ENCODE measurements at places on chromosomes 13 and 19.

GRCh38 chr13:113466383-113466782 lies 13.1 kb upstream of the ADPRHL1 start:
- no peak for DNase-seq
- H3K4me1 ChIP-seq = no peaks in the 10 kb centered on the region
- H3K36me3 ChIP-seq = no peaks in the 10 kb centered on the region
- H3K4me3 ChIP-seq = no peak overlapping the region
- no peak overlapping the region for H3K27ac ChIP-seq

DNA sequence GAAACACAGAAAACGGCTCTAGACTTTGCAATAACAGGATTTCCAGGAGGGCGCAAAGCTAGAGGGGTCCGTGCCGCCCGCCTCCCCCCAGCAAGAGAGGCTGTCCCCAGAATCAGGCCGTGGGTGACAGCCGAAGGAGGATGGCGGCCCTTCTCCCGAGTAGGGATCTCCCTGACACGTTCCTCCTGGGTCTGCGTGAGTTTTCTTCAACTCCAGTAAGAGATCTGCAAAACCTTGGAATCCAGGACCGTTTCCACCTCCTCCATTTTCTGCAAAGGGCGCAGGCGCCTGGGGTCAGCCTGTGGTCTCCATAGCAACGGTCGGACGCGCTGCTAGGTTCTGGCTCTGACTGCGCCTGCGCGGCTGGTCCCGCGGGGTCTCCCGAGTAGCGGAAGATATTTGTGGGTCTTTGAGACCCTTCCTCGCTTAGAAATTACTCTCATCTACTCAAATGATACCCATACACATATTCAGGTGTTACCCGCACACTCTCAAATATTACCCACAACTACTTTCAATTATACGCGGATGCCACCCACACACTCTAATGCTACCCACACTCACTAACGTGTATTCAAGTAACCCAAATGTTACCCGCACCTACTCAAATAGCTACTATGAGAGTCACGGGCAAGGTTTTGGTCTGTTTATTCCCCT lies 2.1 kb downstream of the PNMA8C start:
- no peak for DNase-seq
- peaks cover 23% of the 10 kb centered on the region for H3K27me3 ChIP-seq
- no peak overlapping the region for H3K4me3 ChIP-seq
- no peaks in the 10 kb centered on the region for H3K36me3 ChIP-seq

DNA sequence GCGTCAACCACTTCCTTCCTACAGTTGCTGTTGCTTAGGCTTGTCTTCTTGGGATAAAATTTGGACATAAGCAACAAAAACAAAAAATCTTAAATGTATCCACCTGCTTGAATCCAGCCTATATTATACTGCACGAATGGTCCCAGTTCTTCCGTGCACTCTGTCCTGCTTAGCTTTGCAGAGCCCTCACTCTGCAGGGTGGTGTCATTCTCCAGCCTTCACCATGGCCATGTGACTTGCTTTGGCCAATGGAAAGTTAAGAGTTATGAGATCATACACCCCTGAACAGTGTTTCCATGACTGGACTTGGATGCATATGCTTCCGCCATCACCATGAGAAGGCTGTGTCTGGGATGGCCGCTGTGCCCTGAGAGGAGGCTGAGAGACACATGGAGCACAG lies 27.4 kb upstream of the SACS start:
- no peak for DNase-seq
- H3K27me3 ChIP-seq = no peaks in the 10 kb centered on the region
- no peak overlapping the region for H3K4me3 ChIP-seq

DNA sequence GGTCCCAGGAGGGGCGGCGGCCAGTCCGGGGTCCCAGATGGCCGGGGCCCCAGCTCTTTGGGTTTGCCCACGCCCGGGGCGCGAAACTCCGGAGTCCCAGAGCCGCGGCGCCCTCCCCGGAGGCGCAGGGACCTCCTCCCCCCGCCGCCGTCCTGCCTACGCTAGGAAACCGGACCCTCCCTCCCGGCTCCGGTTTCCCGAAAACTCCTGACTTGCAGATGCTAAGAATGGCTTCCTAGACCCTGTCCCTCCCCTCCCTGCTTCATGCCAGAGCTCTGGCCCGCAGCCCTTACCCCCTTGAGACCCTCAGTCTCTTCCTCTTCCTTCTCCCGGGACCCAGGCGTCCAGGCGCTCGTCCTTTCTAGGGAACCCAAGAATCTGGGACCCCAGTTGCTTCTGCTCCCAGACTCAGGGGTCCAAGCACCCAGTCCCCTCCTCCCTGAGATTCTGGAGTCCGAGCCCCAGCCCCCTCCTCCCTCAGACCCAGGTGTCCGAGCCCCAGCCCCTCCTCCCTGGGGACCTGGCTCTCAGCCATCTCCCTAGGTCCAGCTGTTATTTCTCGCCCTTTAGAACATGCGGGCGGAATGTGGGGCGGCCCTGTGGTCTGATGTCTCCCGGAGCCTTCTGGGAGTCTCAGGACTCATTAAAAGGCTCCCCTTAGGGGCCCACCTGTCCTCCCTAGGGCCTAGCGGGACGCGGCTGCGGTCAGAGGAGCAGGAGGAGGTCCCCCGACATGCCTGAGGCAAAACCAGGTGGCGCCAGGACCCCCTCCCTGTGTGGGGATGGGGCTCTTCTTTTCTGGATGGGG lies at the start of gene MYBPC2:
MYBPC2 (plus strand) TSS at position 672 of the 808 bp plus-strand sequence; CDS start at position 734, 62 bp downstream.
- H3K27me3 ChIP-seq = peaks cover 8% of the 10 kb centered on the region
- peak within 1 kb of the TSS; percentile 35 for H3K27ac ChIP-seq
- peak within 1 kb of the TSS; percentile 44 for H3K4me3 ChIP-seq
- peaks cover 13% of the 10 kb centered on the region for H3K4me1 ChIP-seq
- no peaks in the 10 kb centered on the region for H3K36me3 ChIP-seq

DNA sequence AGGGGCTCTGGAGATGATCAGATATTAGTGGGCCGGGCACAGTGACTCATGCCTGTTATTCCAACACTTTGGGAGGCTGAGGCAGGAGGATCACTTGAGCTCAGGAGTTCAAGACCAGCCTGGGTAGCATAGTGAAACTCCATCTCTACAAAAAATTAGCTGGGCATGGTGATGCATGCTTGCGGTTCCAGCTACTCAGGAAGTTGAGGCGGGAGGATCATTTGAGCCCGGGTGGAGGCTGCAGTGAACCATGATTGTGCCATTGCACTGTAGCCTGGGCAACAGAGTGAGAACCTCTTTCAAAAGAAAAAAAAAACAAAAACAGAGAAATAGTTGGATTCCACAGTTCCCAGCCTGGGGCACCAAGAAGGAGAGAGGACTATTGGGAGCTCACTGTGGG lies 17.9 kb upstream of the SHFL start:
- no peaks in the 10 kb centered on the region for H3K27me3 ChIP-seq
- no peaks in the 10 kb centered on the region for H3K36me3 ChIP-seq
- no peak overlapping the region for H3K27ac ChIP-seq

GRCh38 chr19:11401808-11402543 lies 17.1 kb downstream of the RGL3 start:
- no peak overlapping the region for H3K27ac ChIP-seq
- H3K36me3 ChIP-seq = no peaks in the 10 kb centered on the region
- no peaks in the 10 kb centered on the region for H3K4me1 ChIP-seq

GRCh38 chr13:46382224-46382623 lies 4.8 kb downstream of the RUBCNL start:
- no peaks in the 10 kb centered on the region for H3K36me3 ChIP-seq
- peaks cover 6% of the 10 kb centered on the region for H3K27me3 ChIP-seq
- H3K27ac ChIP-seq = no peak overlapping the region

- no peaks in the 10 kb centered on the region for H3K27me3 ChIP-seq
- H3K4me3 ChIP-seq = no peak overlapping the region
- peaks cover 5% of the 10 kb centered on the region for H3K4me1 ChIP-seq
- DNase-seq = no peak
- H3K36me3 ChIP-seq = peaks cover 6% of the 10 kb centered on the region
These were observed 1.1 kb downstream of the ZNF570 start for GRCh38 chr19:37470216-37470615.

DNA sequence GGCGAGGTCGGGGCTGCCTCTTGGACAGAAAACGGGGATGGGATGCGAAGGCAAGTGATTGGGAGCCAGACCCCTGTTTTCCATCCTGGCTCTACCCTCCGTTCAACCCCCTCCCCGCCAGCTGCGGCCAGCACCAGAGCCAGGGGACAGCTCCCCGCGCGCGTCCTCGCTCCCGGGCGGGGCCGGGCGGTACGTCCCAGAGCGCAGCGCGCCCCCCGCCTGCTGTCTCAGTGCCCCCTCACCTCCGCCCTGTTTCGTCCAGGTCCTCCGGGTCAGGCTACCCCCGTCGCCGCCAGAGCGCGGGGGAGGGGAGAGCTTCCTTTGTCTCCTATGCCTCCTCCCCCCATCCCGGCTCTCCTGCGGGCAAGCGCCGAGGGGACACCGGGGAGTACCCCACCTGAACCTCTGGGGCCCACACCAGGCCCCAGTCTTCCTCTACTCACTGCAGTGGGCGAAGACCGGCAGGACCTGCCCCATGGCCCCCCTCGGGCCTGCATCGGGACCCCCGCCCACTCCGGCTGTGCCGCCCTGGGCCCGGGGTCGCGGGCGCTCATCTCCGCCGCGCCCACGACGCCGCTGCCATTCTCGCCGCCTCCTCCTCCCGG lies 396 bp downstream of the RTN2 start:
- no peaks in the 10 kb centered on the region for H3K36me3 ChIP-seq
- H3K4me3 ChIP-seq = peak overlapping the region; percentile 71
- DNase-seq = no peak
- H3K27me3 ChIP-seq = peaks cover 10% of the 10 kb centered on the region

DNA sequence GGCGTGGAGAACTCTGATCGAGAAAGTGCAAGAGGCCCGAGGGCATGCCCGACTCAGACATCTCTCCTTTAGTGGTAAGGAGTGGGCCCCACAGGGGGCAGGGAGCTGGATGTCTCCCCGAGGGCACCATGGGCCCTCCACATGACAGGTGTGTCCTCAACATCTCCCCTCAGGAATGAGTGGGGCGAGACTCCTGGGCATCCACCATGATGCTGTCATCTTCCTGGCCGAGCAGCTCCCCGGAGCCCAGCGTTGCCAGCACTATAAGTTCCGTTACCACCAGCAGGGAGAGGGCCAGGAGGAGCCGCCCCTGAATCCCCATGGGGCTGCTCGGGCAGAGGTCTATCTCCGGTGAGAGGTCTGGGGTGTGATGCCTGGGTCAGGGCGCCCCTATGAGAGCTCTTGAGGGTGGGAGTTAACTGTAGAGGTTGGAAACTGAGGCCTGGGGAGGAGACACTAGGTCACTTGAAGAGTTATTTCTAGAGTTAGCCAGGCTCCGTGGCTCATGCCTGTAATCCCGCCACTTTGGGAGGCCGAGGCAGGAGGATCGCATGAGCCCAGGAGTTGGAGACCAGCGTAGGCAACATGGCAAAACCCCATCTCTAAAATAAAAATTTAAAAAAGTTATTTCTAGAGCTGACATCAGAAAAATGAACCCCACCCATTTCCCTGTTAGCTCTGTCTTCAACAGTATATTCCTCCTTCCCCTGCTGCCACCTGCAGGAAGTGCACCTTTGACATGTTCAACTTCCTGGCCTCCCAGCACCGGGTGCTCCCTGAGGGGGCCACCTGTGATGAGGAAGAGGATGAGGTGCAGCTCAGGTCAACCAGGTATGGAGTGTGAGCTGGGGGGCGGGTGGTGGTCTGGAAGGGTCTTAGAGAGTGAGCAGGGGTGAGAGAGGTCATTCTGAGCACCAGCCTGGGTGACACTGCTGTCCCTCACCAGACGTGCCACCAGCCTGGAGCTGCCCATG lies 5.1 kb downstream of the IGFLR1 start:
- no peak for DNase-seq
- no peak overlapping the region for H3K27ac ChIP-seq
- no peaks in the 10 kb centered on the region for H3K27me3 ChIP-seq
- H3K4me3 ChIP-seq = no peak overlapping the region
- peaks cover 44% of the 10 kb centered on the region for H3K36me3 ChIP-seq

- no peak for DNase-seq
- no peak overlapping the region for H3K4me3 ChIP-seq
- no peak overlapping the region for H3K27ac ChIP-seq
- no peaks in the 10 kb centered on the region for H3K27me3 ChIP-seq
These were observed 22.2 kb upstream of the ZNF100 start for GRCh38 chr19:21789466-21790085.

GRCh38 chr19:48249502-48250014 lies 6.2 kb downstream of the CARD8 start:
- H3K27ac ChIP-seq = peak overlapping the region; percentile 79
- DNase-seq = peak; percentile 62
- H3K4me3 ChIP-seq = peak overlapping the region; percentile 45
- peaks cover 37% of the 10 kb centered on the region for H3K4me1 ChIP-seq

GRCh38 chr19:16143399-16144215 lies at the start of gene HSH2D:
Gene HSH2D, plus strand, starts transcription at chr19:16143685. Its CDS starts 5,066 bp downstream, at chr19:16148751.
- DNase-seq = peak; percentile 48
- H3K4me1 ChIP-seq = peaks cover 4% of the 10 kb centered on the region
- no peaks in the 10 kb centered on the region for H3K27me3 ChIP-seq
- peak within 1 kb of the TSS; percentile 65 for H3K4me3 ChIP-seq
- peaks cover 4% of the 10 kb centered on the region for H3K36me3 ChIP-seq

DNA sequence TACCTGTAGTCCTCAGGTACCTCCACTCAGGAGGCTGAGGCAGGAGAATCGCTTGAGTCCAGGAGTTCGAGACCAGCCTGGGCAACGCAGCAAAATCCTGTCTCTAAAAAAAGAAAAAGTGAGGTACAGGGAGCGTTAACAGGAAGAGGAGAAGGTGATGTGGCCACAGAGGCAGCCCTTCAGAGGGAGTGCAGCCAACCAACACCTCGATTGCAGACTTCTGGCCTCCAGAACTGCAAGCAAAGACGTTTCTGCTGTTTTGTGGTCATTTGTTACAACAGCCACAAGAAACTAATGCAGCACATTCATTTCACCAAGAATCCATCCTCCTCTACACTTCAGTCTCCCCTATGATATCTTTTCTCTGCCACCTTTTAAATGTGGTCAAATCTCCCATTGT lies 145.2 kb downstream of the USP12 start:
- no peak overlapping the region for H3K27ac ChIP-seq
- no peaks in the 10 kb centered on the region for H3K4me1 ChIP-seq
- no peaks in the 10 kb centered on the region for H3K36me3 ChIP-seq

DNA sequence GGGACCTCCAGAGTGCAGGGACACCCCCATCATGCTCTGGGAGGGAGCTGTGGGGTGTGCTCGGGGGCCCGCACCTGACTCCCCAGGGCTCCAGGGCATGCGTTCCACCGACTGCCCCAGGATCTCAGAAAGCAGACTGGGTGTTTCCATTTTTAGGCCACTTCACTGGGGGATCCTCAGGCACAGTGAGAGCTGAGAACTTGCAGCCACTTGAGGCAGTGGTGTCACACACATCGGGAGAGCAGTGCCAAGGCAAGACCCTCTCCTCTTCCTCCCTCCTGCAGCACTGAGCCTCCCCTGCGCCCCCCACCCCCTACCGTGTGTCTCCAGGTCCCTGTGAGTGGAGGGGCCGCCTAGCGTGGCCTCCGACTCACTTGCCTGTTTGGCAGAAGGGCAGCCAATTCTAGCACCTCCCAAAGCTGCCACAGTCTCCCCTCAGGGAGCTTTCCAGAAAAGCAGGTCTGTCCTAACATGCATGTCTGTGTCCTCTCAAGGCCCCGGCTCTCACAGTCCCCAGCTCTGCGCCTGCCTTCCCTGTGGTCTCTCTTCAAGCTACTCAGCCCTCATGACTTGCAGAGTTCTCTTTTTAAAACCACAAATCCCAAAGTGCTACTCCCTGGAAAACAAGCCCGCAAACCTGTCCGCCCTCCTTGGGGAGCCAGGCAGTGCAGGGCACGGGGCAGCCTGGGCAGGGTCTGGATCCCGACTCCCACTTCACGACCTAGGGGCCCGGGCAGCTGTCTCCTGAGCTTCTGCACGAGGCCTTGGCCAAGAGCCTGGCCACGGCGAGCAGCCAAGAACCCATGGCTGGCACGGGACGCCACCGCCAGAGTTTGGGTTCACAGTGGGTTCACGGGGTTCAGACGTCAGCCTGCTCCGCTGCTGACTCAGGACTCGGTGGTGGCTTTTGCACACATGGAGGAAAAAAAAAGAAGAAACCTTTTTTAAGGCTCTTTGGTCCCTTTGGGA lies 94.1 kb downstream of the STK24 start:
- H3K36me3 ChIP-seq = peaks cover 7% of the 10 kb centered on the region
- peaks cover 69% of the 10 kb centered on the region for H3K4me1 ChIP-seq
- H3K27ac ChIP-seq = peak overlapping the region; percentile 75
- no peak overlapping the region for H3K4me3 ChIP-seq
- DNase-seq = no peak

Data from effector memory CD4-positive, alpha-beta T cell (primary cell).